ENCODE measurements at places on chromosomes 7 and 10.

DNA sequence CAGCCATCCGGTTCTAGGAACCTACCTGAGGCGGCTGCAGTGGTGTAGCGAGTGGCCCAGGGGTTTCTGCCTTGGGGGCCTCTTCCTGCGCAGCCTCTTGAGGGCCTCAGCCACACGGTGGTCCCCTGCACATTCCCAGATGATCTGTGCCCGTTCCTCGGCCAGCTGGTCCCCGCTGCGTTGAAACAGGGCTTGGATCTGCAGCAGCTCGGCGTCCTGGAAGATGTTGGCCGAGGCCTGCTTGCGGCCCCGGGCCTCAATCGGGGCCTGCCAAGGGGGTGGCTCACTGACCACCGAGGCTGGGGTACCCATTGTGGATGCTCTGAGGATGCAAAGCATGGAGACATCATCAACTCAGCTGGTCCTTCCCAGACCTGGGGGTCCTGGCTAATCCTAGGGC is 7.4 kb downstream of the AVPI1 start:
- DNase-seq: no peak

- no peak for DNase-seq
These were observed 47.2 kb downstream of the PRF1 start for GRCh38 chr10:70555371-70555770.

GRCh38 chr7:116021237-116021636 is 9.3 kb downstream of the TFEC start:
- DNase-seq: no peak

DNA sequence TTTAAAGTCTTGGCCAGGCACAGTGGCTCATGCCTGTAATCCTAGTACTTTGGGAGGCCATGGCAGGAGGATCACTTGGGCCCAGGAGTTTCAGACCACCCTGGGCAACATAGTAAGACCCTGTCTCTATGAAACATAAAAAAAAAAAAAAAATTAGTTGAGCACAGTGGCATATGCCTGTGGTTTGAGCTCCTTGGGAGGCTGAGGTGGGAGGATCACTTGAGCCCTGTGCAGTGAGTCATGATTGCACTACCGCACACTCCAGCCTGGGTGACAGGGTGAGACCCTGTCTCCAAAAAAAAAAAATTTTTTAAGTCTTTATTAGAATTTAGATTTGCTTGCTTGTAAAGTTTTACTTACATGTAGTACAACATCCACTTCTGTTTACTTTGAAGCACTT is 14.0 kb downstream of the WNT2 start:
- DNase-seq: no peak

DNA sequence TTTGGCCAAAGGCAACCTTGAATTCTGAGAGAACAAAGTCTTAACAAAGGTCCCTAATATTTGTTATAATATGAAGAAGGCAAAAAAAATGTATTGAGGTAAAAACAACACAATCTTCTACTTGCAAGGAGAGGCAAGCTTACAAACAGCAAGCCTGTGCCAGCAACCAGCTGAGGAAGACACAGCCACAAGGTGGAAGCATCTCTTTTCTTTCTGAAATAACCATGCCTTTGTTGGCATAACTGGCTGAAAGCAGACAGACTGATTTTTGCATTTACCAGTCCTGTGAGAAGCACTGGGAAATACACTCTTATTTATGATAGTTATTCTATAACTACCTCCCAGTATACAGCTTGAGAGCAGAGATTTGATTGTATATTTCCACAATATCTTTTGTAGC is 292.0 kb downstream of the PHTF2 start:
- no peak for DNase-seq

- no peak for DNase-seq
These were observed 64.7 kb downstream of the ADCY1 start for GRCh38 chr7:45638916-45639315.

DNA sequence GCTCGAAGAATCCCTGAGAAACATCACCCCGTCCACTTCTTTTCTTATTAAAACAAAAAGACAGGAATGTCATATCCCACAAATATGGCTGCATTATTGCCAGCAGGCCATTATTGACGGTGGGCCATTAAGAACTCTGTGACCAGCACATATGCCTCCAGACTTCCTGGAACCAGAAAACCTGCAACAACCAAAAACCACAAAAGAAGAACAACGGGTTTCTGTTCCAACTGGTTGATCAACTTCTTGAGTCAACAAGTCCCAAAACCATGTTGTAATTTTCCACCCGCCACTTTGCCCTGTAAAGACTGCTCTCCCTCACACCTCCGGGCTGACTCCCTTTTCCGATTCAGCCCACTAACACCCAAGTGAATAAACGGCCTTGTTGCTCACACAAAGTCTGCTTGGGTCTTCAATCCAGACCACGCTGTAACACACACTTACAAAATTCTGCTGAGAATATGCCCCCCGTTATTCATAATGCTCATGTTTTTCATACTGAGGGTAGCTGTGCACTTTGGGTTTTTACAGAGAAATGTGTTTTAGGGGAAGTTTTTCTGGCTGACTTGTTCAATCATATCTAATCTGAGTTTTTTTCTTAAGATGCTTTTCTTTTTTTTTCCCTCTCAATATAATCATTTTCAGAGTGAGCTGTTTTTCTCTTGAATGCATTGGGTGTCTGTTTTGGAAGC is 20.7 kb downstream of the ZNF107 start:
- DNase-seq: no peak

- no peak for DNase-seq
These were observed 963.2 kb upstream of the CELF2 start for GRCh38 chr10:10054466-10054865.

DNA sequence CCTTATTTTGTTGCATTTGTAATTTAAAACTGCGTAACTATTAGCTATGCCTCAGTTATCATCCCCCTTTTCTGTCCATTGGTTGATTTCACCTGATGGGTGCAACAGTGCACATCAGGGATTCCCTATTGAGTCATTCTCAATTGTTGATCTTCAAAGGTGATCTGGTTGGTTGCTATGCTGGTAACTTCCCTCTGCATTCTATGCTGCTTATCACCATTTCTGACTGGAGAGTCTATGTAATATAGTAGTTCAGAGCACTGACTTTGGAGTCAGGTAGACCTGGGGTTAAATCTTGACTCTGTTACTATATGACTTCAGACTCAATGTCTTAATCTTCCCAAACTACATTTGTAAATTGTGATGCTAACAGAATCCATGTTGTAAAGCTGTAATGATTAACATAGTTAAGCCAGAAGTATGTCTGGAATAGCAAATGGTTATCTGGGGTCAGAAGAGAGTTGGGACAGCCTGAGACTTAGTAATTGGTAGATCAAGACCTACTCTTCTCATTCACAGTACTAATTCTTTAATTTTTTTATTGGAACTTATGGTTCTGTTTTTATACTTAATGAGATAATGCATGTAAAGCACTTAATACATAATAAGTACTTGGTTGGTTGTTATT is 38.1 kb downstream of the EXOC6 start:
- no peak for DNase-seq

- DNase-seq: peak; percentile 27
These were observed 106.7 kb downstream of the CUX1 start for GRCh38 chr7:101924171-101924570.

DNA sequence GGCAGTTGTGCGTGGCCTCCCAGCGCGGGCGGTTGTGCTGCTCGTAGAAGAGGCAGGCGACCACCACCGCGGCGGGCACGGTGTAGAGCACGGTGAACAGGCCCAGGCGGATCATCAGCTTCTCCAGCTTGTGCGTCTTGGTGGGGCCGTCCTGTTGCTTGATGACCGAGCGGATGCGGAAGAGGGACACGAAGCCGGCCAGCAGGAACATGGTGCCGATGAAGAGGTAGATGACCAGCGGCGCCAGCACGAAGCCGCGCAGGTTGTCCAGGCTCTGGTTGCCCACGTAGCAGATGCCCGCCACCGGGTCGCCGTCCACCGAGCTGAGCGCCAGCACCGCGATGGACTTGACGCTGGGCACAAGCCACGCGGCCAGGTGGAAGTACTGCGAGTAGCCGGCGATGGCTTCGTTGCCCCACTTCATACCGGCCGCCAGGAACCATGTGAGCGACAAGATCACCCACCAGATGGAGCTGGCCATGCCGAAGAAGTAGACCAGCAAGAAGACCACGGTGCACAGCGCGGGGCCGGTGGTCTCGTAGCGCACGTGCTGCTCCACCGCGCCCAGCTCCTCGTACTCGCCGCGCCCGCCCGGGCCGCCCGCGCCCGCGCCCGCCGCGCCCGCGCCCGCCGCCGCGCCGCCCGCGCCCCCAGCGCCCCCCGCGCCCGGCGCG is 2.2 kb downstream of the FZD8 start:
- no peak for DNase-seq

GRCh38 chr10:20596065-20596755 is 300.9 kb downstream of the NEBL start:
- DNase-seq: no peak

DNA sequence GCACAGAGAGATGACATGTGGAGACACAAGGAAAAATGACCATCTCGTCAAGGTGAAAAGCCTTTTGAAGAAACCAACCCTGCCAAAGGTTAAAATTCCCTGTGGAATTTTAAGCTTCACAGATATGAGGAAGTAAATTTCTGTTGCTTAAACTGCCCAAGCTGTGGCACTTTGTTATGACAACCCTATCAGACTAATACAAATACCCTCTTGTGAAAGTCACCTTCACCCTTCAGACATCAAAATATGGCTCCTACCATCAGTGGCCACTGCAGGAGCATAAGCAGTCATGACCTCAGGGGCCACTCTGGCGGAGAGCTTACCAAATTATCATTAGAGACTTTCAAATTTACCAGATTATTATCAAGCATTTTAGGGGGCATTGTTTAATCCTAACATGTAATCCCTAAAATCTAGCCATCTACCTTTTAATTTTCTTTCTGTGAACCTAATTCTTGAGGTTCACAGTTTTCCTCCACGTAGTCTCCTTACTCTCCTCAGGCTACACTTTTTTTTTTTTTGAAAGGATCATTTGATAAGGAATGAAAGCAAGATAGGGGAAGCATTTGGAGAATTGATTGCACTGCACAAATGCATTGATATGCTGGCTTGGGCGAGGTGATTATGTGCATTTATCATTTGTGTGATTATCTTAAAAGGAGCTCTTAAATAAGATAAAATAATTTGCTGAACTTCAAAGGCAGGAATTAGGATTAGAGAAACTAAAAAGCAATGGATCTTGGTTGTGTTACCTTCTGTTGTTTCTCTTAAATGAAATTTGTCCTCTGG is 90.3 kb downstream of the TMEM168 start:
- DNase-seq: no peak

DNA sequence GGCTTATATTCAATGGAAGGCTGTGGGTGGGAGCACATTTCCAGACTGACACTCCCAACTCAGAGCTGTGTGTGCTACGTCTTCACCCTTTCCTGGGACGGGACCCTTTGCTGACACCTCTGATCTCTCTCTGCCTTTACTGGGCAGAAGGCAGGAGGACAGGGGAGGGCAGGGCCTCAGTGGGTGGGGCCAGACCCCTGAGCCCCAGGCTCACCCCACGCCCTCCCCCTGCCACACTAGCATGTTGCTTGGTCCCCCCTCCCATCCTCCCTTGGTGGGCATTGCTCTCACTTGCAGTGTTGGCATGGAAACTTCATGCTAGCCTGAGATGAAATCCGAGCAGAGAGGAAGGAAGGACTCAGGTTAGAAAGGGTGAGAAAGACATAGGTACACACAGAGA is 18.4 kb downstream of the TMEM273 start:
- no peak for DNase-seq

GRCh38 chr7:4074407-4074806 is 607.7 kb upstream of the FOXK1 start:
- DNase-seq: no peak

DNA sequence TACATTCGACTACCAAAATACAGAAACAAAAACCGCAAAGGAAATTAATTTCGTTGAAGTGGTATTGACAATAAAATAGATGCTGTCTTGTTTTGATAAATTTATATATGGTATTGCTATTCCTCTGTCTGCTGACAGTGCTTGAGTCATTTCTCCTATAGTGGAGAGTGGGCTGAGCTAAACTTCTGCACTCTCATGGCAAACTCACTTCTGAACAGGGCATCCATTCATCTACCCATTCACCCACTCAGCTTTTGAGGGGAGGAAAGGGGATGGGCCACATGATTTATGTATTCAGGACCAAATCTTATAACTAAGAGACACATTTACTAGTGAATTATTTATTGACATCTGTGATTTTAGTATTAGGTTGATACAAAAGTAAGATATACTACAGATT is 137.6 kb upstream of the PLXNA4 start:
- no peak for DNase-seq

GRCh38 chr10:102540023-102540422 is 36.3 kb downstream of the SUFU start:
- DNase-seq: no peak

GRCh38 chr7:73683788-73684693 is 644 bp downstream of the BUD23 start:
- DNase-seq: no peak

- DNase-seq: no peak
These were observed 47.6 kb downstream of the CYP26A1 start for GRCh38 chr10:93121311-93121710.

DNA sequence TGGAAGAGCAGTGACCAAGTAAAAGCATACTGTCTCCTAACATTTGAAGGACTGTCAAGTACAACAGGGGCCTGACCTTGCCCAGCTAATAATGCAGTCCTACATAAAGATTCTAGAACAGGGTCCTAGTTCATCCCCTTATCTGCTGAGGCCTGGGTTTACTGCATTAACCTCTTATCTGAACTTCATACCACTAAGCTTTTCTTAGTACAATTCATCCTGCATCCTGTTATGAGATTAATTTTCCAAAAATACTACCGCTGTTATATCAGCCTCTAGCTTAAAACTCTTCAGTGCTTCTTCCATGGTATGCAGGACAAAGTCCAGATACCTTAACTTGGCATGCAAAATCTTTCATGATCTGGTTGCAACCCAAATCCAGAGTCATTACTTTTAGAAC is 72.5 kb downstream of the CHRM2 start:
- no peak for DNase-seq

DNA sequence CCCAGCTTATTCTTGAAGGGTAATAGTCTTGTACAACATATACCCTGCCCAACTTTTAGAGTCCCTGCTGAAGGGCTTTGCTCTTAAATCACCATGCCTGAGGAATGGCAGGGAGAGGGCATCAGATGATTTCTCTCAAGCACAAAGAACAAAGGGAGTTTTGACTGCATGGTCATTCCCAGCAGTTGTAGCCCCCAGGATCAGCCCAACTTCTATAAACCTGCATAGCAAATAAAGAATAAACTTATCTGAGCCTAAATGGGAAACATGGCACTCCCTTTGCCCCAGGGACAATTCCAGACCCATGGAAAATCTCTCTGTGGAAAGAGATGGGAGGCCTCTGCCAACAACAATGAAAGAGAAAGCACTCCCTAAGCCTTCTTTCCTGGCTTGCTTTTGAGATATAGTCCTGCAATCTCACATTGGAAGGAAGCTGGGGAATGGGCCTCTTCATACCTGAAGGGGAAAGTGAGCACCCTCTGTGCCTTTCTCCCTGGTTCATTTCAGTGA is 18.7 kb downstream of the CADPS2 start:
- no peak for DNase-seq

- no peak for DNase-seq
These were observed 77.7 kb upstream of the DIP2C start for GRCh38 chr10:767211-767610.

DNA sequence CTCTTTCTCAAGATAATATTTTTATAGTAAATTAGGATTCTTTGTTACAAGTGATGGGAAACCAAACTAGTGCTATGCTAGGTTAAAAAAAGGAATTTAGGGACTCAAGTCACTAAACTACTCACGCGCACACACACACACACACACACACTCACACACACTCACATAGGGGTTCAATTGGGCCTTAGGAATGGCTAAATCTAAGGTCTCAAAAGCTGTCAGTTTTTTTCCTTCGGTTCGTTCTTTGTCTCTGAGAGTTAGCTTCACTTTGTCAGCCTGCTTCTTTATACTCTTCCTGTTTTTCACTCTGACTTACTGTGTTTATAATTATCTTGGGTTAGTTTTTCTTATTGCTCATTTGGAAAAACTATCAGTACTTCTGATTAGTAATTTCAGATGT is 138.9 kb downstream of the ADK start:
- no peak for DNase-seq

Data from occipital lobe (tissue), 3 donors.